ENCODE measurements at places on chromosomes 13 and 19. TPM values are rescaled to one million over a fixed set of nuclear protein-coding genes. Genes with fewer than 3 reads are reported as not detected.

DNA sequence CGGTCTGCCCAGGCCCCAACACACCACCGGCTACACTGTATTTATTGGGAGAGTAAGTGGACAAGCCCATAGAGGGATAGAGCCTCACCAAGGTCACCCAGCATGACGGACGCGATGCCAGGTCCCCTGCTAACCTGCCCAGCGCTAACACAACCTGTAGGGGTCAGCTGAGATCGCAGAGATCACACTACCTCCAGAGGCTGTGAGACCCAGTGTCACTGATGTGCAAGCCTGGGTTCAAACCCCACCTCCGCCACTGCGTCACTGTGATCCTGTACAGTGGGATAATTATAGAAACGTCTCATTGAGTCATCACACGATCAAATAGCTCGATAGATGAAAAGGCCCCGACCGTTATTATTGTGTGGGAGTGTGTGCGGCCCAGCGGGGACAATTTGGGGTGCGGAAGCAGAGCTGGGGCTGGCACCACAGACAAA, 10.6 kb upstream of the TLE2 start:
- DNase-seq, result no peak

GRCh38 chr13:42272804-42273175, 838 bp downstream of the AKAP11 start:
- DNase-seq, result no peak

- DNase-seq, result no peak
Measured at GRCh38 chr13:75123428-75123827, 358.5 kb downstream of the TBC1D4 start.

The RASIP1 gene
- total RNA-seq, result 0.31 TPM

DNA sequence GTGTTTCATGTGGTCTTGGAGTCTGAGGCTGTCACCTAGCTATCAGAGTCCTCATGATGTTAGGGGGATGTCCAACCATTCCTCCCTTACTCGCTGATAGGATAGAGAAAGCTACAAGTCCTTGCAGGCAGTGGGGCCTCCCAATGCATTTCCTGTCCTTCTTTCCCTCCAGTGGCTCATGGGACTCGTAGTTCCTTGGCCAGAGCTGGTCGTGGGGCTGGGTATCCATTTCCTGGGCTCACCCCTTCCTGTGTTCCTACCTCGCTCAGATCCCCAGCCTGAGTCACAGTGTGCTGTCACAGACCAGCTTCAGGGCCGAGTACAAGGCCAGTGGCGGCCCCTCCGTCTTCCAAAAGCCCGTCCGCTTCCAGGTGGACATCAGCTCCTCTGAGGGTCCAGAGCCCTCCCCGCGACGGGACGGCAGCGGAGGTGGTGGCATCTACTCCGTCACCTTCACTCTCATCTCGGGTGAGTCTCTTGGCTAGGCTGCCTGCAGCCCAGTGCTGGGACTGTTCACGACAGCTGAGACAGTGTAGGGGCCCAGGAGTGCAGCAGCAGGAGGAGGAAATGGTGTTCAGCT, 19.1 kb downstream of the TMEM150B start:
- no peak for DNase-seq

DNA sequence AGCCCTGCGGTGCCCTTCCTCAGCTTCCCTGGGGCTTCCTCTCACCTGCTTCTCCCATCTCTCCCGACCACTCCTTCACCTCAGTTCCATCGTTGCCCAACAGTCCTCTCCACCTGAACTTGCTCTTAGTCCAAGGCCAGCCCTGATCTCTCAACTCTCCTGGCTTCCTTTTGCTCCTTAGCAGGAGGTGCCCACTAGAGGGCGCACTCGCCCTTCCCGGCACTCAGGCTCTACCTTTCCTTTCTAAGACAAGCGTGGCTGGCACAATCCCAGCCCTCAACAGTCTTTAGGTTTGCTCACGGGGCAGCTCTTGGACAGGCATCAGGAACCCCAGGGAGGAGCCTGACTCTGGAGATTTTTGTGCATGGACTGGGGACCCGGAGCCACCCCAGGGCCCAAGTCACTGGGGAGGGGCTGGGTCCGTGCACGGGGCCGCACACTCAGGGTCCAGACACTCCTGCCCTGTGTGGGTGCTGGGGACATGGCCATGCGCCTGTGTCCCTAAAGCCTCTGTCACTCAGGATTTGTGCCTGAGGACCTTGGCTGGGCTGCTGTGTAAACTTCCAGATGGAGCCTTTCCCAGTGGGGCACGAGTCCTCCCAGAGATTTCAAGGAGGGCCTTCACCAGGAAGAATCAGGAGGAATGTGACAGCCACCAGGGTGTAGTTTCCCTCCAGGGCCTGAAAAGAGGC, 12.1 kb upstream of the CEACAM8 start:
- DNase-seq, result no peak

The IGFL2 gene
- 0.55 TPM for total RNA-seq

DNA sequence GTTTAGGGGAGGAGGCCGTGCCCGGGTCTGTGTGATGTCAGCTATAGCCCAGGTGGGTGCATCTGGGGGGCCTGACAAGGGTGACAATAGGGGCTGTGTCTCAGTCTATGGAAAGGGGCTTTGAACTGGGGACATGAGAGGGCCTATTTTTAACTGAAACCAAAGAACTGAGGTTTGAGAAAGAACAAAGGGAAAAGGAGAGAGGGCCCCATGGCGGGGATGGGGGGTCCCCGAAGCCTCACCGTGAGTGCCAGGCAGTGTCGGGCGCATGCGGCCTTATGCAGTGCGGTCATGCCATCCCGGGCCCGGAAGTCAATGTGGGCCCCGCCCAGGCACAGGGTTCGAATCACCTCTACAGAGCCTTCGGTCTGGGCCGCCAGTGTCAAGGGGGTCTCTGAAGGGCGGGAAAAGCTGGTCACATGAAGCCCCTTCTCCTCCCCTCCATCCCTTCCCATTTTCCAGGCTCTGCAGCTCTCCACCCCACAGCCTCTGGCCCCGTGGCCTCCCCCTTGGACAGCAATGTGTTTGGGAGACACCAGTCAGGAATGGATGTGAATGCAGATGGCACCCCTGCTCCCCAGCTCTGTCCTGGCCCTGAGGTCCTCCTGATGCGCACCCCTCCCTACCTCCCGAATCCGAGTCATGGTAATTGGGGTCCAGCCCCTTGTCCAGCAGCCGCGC, 5.9 kb downstream of the SHANK1 start:
- DNase-seq, result no peak

The ASPDH gene
- not detected for total RNA-seq

DNA sequence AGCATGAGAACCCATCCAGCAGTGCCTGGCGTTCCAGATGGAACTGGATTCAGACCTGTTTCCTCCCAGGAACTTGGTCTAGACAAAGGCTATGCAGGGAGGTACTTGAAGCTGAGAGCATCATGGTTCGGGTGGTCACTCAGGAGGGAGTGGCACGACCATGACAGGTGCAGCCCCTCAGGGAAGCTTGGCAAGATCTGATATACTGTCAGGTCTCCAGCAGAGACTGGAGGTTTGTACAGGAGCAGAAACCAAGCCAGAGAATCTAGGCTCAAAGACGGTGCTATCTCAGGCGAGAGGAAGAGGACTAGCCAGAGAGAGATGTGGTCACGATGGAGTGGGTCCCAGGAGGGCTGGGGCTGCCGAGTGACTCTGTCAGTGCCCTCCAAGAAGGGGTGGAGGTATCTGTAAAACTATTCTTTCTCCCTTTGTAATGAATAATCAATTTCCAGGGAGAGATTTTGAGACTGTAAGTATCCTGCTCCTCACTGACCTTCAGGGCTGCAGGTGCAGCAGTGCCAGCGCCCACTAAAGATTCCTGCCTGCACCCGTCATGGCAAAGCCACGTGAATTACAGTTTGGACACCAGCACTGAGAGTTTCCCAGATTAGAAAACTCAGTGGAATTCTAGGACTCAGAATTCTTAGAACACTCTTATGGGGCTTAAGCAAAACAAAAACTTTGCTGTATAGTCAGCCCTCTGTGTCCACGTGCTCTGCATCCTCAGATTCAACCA, 10.2 kb upstream of the DCUN1D2 start:
- DNase-seq, result no peak

The S1PR4 gene
- not detected for total RNA-seq

GRCh38 chr13:36666477-36667229, 7.2 kb upstream of the SERTM1 start:
- no peak for DNase-seq

DNA sequence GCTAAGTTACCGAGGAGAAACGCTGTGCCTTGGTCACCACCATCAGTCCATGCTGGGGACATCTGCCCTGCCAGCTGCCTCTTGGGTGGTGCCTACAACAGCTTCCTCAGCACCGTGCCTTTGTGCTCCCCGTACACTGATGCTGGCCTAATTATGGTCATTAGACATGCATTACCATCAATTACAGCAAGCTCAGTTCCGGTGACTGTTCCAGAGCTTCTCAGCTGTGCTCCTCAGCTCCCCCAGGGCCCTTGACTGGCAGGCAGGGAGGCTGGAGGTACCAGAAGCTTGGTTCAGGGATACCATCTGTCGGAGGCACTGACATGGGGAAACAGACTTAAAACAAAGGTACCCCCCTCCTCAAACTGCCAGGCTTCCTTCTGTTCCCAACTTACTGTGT, 40.2 kb downstream of the CILP2 start:
- DNase-seq, result no peak

The KIR2DL3 gene
- total RNA-seq, result not detected

DNA sequence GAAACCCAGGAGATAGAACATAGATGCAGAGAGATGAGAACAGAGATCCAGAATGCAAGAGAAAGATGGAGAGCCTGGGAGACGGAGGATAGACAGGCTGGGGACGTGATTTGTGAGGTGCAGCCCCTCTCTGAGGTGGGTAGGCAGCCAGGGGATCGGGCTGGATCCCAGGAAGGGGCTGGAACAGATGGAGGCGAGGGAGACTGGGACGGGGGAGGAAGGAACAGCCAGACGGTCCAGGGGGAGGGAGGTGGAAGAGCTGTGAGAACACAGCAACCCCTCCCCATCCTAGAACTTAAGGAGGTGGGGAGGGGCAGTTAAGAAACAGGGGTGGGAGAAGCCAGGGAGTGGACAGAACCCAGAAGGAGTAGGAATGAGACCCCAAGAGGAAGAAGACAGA, 3.1 kb downstream of the SLC17A7 start:
- no peak for DNase-seq

GRCh38 chr13:27853335-27853734, 61.1 kb downstream of the GSX1 start:
- no peak for DNase-seq

The CPAMD8 gene
- 10.6 TPM for total RNA-seq

DNA sequence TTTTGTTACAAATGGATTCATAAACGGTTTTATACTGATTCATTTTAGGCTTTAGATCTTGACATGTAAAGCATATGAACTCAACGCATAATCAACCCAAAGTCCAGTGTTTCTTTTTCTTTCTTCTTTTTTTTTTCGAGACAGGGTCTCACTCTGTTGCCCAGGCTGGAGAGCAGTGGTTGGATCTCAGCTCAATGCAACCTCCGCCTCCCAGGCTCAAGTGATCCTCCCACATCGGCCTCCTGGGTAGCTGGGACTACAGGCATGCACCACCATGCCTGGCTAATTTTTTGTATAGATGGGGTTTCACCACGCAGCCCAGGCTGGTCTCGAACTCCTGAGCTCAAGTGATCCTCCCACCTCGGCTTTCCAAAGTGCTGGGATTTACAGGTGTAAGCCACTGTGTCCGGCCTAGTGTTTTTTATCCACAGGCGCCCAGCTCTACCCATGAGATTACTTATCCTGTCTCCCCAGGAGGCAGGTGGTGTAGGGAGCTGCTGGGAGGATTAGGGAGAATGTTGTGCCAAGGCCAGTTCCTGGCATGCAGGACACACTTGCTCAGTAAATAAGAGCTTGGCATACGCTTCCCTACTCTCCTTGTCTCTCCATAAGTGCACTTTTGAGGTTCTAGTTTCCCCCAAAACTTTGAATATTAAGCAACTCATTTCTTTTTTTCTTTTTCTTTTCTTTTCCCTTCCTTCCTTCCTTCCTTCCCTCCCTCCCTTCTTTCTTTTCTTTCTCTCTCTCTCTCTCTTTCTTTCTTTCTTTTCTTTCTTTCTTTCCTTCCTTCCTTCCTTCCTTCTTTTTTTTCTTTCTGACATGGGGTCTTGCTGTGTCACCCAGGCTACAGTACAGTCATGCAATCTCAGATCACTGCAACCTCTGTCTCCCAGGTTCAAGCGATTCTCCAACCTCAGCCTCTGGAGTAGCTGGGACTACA, 4.8 kb upstream of the CEBPA start:
- no peak for DNase-seq

- DNase-seq, result no peak
Measured at GRCh38 chr13:102847272-102848234, 1.7 kb downstream of the ERCC5 start.

The CPB2 gene
- total RNA-seq, result not detected

DNA sequence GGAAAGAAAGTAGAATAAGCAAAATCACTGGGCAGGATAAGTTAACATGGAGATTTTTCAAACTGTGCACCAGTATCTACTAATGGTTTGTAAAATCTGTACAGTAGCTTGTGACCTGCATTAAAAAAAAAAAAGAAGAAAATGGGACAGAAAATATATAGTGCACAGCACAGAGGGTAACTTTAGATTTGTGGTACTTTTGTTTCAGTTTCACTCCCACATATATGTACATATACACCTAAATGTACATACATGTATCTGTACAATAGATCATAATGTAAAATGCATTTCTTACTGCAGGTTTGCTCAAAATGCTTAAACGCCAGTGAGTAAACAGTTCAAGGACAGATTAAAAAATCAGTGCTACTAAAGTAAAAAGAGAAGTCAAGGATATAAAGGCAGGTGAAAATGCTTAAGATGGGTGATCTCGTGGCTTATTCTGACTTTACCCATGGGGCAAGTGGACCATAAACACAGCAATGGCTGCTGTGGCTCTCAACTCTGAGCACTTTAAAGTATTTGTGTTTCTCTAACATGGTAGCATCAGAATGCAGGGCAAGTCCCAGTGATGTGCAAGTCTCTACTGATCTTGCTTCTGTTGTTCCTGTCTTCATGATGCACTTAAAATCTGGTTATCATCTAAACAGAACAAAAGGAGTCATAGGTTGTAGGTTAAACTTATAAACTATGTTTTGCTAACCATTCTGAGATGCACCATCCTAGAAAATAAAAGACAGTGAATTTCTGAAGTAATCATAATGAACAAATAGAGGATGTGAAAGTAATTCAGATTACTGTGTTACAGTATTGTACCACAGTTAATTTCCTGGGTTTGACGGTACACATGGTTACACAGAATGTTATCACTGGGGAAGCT, 112.3 kb downstream of the MIPEP start:
- no peak for DNase-seq

The ZFP14 gene
- 6.3 TPM for total RNA-seq

The ZNF844 gene
- 7.1 TPM for total RNA-seq

DNA sequence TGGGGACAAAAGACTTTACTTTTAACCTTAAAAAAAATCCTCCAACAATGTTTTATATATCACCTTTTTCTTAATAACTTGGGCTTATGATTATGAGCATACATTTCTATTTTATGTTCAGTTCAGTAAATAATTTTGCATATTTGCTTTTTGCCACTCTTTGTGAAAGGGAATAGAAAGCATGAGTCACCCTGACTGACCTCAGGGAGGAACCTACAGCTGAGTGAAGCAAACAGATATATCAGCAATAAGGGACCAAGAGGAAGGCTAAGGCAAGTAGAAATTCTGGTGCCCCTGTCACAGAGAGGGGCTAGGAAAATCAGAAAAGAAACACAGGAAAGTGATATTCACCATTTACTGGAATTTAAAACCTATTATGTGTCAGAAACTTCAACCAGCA, 37.2 kb upstream of the SOHLH2 start:
- DNase-seq, result no peak

The PGLYRP2 gene
- not detected for total RNA-seq

- no peak for DNase-seq
Measured at GRCh38 chr19:2217591-2217990, 18.5 kb downstream of the PLEKHJ1 start.

The LMTK3 gene
- 0.67 TPM for total RNA-seq

GRCh38 chr19:7337380-7338194, 11.2 kb upstream of the ARHGEF18 start:
- no peak for DNase-seq

The IL17D gene
- 12.3 TPM for total RNA-seq

GRCh38 chr19:45250832-45251451, at the start of gene MARK4:
Gene MARK4, plus strand, starts transcription at chr19:45251271. Its CDS starts 318 bp downstream, at chr19:45251589.
- no peak for DNase-seq
